PC-9 (cell line): ENCODE measurements at places on chromosomes 12 and 14.

DNA sequence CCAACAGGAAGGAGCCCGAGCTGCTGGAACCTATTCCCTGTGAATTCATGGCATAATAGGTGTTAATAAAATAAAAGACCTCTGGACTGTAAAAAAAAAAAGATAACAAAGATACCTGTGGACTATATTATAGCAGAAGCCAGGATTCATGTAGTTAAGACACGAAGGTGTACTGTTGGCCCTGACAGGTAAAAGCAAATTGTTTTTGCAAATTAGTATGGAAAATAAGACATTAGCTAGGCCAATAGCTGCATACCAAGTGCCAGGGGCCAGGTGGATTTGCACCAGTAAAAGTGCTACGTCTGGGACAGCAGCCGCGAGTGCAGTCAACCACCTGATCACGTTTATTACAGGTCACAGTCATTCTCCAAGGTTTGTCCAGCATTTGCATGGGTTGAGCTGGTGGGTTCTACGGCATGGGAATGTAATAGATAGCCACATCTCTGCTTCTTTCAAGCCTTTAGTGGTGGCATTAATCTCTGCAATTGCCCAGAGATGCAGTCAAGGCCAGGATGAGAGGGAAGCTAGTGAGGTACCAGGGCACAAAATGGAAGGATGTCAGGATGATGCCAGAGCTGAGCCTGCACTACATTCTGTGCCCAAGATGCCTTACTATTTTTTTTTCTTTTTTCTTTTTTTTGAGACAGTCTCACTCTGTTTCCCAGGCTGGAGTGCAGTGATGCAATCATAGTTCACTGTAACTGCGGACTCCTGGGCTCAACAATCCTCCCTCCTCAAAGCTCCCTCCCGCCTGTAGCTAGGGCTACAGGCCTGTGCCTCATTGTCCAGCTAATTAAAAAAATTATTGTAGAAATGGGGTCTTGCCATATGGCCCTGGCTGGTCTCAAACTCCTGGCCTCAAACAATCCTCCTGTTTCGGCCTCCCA lies 26.3 kb downstream of the TNFAIP2 start:
- no peak for DNase-seq

- DNase-seq = no peak
Observed at GRCh38 chr12:115336506-115336905, 652.5 kb upstream of the TBX3 start.

- DNase-seq = peak; percentile 98
Observed at GRCh38 chr14:73723797-73724661, 9.8 kb upstream of the PNMA1 start.

GRCh38 chr12:92899386-92900001 lies 29.6 kb downstream of the EEA1 start:
- peak; percentile 54 for DNase-seq

GRCh38 chr12:13981990-13982389 lies 588 bp upstream of the GRIN2B start:
- no peak for DNase-seq

DNA sequence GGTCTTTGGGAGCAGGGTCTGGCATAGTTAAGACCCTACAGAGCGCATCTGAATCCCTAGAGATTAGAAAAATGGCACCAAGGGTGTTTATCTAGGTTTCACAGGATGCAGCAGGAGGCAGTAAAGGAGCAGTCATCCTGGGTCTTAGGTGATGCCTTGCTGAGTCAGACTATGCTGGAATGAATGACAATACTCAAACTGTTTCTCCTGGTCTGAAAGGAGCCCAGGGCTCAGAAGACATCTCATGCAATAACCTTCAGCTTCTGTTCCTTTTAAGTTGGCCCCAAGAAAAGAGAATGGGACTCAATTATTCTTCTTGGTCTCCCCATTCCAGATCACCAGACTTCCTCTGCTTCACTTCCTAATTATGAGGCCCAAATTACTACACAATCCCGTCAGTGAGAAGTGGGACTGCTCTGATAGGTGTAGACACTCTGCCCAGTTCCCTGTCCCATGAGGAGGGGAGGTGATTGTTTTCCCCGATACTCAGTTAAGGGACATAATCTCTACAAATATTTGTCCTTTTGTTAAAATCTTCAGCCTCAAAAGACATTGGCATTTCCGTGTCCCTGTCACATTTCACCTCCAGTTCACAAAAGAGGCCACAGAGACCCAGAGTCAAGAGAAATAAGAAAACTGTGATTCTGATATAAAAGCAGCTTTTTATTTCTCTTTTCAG lies 14.8 kb upstream of the APOF start:
- no peak for DNase-seq

DNA sequence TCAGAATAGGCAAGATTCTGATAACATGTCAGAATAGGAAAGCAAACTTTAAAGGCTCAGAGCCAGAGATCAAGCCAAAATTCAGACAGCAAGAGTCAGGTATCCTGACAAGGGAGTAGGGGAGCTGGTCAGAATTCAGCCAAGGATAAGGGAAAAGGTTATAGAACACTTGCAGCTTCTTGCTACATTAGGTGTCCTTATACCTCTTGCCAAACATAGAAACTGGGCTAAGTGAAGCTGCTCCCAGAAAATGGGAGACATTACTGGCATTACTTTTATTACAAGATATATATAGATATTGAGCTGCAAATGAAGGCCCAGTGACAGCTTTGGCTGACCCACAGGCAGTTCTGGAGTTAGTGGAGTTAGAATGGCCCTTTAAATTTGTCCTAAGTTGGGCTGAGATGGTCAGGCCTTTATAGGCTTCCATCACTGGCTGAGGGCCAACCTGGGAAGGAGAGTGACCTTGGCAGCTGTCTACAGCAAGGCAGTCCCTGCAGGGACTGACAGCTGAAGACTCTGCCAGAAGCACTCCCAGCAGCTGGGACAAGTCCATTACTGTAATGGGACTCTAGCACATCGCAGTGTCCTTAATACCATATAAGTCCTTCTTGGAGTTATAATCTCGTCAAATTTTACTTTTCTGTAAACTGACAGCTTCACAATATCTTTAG lies 83.0 kb downstream of the LRRC9 start:
- DNase-seq = no peak

DNA sequence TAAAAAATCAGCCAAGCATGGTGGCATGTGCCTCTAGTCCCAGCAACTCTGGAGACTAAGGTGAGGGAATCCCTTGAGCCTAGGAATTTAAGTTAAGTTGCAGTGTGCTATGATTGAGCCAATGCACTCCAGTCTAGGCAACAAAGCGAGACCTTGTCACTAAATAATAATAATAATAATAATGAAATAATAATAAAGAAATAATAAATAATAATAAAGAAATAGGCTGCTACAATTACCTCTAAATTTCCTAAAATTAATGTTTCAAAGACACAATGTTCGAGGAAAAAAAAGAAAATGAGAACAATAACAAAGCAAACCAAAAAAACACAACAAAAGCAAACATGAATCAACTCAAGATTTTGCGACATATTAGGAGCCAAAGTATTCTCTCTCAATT lies 29.7 kb downstream of the RALGAPA1 start:
- no peak for DNase-seq

DNA sequence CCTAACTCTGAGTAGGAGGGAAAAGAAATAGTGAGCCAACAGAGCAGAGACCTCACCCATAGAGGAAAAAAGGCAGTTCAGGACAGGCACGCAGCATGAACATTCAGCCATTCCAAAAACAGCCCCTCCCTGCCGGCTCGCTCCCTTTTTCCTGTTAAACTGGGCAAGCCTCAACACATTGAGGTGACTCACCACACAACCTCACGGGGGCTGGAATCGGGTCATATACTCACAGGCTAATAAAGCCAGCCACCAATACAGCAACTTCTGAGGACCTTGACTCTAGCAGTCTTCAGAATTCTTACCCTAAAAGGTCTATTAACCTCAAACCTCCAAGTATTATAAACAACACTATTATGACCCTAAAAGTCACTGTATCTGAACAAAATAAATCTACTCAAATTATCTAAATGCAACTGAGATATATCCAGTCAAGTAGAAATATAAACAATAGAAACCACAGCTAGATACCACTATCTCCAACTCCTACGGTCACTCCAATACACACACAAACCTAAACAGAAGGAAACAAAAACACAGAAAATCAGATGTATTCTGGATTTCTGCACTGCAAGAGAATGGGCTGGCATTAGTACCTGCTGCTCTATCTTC lies 6.3 kb downstream of the YBX3 start:
- DNase-seq = peak; percentile 88

DNA sequence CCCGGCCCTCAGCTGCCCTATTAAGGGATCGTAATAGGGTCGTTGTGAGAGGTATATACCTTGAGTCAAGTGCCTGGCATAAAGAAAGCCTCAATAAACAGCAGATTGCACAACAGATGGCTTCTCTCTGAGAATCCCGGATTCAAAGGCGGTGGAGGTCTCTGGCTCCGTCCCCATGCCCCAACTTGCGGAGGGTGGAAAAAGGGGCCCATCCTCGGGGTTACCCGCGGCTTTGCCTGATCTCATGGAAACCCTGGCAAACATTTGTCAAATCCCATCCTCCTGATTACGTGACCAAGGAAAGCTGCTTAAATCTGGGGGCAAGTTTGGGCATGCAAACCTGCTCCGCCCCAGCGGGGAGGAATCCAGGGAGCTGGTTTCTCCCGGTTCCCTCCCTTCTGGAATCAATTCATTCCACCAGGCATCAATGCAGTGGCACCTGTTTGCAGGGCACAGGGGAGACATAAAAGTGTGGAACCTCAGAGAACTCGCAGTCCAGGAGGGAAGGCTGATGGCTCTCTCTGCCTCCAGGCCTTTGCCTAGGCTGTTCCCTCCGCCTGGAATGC lies 12.3 kb downstream of the TRPV4 start:
- DNase-seq = peak; percentile 58

DNA sequence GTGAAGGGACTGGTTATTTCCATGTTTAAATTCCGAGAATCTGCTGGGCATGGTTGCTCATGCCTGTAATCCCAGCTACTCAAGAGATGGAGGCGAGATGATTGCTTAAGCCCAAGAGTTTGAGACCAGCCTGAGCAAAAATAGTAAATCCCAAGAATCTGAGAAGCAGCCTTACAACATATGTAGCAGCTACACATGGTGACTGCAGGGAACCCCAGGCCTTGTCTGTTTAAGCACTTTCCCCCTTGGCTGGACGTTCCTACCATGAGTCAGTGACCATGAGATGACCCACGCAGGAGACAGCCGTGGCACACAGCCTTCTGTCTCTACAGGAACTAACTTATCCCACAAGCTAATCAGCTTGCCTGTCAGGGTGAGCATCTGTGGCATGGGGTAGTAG lies 5.5 kb upstream of the SLC24A4 start:
- peak; percentile 36 for DNase-seq

- peak; percentile 75 for DNase-seq
Observed at GRCh38 chr12:123141615-123142517, 9.0 kb downstream of the PITPNM2 start.

GRCh38 chr12:79685068-79685467 lies 5.7 kb downstream of the PAWR start:
- peak; percentile 76 for DNase-seq

- DNase-seq = no peak
Observed at GRCh38 chr12:67651132-67651695, 2.7 kb downstream of the DYRK2 start.

GRCh38 chr14:100303179-100303578 lies 3.1 kb downstream of the SLC25A29 start:
- DNase-seq = no peak

DNA sequence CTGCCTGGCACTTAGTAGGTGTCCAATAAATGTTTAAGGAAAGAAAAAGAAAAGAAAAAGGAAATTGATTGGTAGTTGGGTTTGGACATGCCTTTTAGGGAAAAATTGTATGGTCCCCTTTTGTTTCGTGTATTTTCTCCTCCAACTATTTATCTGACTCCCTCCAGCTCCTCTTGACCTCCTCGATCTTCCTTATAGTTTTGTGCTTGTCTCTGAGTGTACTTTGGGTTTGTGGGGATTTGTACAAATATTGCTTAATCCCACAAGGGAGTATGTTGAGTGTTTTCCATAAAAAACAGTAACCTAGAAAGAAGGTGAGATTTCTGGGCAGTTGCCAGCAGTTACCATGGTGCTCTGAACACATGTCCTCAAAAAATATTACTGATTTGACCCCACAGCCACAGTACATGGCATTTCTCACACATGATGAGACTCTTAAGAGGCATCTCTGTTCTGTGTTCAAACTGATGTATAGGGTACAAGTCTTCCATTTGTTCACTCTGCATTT lies 15.7 kb downstream of the PLEKHG7 start:
- no peak for DNase-seq

DNA sequence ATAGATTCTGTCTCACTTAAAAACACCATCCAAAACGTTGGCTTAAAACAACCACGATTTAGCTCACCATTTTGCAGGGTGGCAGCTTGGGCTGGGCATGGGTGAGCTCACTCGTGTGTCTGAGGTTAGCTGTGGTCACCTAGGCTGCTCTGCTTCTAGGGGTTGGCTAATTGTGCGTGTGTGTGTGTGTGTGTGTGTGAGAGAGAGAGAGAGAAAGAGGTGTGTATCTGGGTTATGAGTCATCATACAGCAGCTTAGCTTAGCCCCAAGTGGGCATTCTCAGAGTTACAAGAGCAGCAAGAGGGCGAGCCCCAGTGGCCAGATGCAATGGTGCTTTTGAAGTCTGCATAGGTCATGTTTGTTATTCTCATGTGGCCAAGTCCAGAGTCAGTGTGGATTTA lies 6.0 kb downstream of the FBXW8 start:
- peak; percentile 95 for DNase-seq

DNA sequence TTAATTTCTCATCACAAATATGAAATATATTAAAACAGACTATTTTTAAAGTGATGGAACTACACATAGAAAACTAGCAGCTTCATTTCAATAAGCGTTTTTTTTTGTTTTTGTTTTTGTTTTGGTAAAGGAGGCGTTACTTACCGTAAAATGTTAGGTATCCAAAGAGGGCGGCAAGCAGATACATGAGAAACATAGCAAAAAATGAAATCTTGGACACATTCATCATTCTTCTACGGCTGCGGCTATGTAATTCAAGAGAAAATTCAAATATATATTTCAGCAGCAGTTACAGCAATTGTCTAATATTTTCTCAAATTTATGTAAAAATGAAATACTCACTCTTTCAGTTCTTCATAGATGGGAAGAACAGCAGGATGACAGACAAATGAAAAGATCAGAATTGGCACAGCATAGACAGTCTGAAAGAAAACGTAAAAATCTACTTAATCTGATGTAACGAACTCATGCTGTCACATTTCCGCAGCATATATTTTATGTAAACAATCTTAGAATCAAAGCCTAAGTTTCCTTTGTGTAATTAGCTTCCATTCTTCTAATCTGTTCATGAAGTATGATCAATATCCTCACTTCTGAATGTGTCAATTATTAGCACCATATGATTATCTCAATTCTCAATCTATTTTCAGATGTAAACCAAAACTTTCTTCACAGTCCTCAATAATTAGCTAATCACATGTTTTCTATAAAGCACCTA lies 8.8 kb downstream of the SLC38A2 start:
- no peak for DNase-seq

DNA sequence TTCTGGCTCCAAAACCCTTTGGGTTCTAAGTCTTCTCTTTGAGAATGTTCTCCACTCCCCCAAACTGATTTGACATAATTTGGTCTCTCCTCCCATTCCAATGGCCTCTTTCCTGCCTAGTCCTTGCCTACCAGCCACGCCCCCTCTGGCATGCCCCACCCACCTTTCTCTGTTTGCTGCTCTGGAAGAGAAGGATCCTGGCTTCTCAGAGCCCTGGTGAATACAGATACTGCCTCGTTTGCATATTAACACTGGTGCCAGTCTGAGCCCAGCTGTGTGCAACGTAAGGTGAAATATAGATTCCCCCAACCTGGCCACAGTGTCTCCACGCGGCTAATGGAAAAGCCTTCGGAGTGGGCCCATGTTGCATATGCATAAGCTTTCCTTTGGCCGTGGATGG lies 79.7 kb downstream of the PAPOLA start:
- no peak for DNase-seq
